CD4-positive, alpha-beta T cell treated with Interleukin-21 for 1 hour (primary cell): ENCODE measurements at places on chromosomes 2 and 18.

DNA sequence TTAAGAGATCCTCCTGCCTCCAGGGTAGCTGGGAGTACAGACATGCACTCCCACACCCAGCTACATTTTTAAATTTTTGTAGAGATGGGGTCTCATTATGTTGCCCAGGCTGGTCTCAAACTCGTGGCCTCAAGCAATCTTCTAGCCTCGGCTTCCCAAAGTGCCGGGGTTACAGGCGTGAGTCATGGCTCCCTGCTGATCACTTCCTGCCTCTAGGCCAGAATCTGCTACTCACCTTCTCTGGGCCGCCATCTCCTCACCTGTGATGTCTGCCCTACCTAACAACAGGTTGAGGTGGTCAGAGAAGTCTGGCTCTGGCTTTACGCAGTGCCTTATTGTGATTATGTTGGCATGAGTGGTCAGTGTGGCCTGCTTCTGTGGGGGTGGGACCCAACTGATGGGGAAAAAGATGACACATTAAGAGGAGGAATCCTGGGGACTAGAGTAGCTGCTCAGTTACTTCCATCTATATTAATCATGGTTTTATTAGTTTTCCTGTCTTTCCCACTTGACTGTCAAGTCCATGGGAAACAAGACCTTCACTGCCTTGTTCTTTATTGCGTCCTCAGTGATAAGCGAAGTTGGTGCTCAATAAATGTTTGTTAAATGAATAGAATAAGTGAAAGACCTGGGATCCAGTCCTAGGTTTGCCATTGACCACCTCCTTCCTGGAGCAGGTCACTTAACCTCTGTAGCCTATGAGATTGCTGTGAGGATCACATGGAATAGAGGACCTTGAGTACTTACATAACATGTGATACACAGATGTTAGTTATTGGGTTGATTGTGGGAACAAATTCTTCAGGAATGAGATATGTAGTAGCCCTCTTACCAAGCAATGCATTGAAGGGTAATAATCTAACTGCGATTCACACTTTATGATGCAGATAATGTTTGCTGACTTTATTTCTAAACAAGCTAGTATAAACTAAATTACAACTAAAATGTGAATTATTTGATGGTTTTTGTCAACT lies 15.7 kb downstream of the KCTD1 start:
- no peak for DNase-seq

- no peak for DNase-seq
Measured at GRCh38 chr2:232569541-232569940, 19.1 kb downstream of the EIF4E2 start.

DNA sequence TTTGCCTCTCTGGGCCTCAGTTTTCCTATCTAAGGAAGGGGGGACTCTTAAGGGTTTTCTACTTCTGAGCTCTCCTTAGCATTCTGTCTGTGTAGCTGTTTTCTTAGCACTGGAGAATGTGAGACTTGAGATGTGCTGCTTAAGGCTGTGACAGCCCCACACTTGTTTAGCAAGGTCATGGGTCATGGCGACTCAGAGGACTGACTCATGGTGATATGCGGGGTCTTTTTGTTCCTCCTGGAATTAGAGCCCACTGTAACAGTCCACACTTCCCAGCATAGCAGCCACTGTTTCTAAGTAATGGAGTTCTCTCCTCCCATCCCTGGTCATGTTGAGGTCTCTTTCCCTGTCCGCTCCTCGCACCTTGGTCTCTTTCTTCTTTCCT lies 4.1 kb upstream of the LPIN1 start:
- no peak for DNase-seq

GRCh38 chr18:6746386-6746960 lies 17.0 kb downstream of the ARHGAP28 start:
- DNase-seq = no peak

DNA sequence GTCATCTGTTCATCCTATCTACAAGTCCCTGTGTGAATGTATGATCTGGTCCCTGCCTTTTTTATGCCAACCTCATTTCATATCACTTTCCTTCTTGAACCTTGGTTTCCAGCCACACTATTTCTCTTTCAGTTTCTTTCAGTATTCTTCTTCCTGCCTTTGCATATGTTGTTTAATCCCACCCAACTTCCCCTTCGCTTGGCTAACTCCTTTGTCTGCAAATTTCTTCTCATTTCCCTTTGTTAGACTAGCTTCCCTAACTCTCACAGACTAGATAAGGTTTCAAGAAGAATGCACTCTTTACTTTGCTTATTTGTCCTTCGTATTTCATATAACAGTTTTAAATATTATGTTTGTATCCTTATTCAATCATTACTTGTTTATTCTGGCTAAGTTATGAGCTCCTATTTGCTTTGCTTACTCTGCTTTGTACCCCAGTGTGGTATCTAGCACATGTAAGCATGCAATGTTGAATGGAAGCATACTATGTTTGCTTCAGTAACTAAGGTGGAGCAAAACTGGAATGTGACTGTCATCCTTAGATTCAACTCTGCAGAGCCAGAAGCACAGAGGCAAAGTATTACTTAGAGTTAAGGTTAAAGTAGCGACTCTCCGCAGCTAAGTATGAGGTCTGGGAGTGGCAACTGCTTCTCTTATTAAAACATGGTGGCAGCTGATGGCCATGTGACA lies 681.3 kb downstream of the CPS1 start:
- DNase-seq = no peak

GRCh38 chr2:178650554-178650953 lies 156.7 kb downstream of the TTN start:
- no peak for DNase-seq

DNA sequence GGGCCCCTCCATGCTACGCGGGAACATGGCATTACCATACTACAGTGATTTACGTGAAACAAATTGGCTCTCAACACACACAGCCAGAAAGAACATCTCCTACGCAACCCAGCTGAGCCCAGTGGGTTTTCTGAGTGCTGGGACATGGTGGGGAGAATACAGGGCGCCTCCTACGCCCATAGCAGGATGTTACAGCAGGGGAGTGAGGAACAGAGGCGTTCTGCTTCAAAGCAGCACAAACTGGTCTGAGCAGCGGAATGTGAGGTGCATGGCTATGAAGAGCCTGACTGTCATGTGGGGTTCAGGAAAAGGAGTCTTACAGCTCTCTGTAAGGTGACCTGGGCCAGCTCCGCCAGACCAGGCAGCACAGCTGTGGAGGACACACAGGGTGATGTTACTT lies 108.6 kb upstream of the REV1 start:
- no peak for DNase-seq

GRCh38 chr2:230346465-230346864 lies 19.5 kb downstream of the SP140L start:
- DNase-seq = no peak

GRCh38 chr2:86138736-86139625 lies 32.9 kb downstream of the PTCD3 start:
- DNase-seq = no peak

GRCh38 chr2:160252278-160252887 lies 52.3 kb upstream of the ITGB6 start:
- peak; percentile 28 for DNase-seq

DNA sequence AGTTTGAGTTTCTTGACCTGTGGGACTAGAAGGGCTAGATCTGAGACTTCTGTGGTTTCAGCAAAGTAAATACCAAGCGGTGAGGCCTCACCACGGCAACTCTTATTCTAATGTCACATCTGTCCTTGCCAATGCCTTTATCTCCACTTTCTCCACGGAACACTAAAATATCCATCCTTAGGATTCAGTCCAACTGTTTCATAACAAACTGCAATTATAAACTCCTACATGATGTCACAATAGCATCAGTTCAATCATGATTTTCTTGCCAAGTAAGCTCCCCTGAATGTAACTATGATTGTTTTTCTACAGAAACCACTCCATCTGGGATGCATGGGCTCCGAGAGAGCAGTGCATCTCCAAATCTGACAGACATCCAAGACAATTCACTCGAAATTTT lies 79.6 kb downstream of the LRATD1 start:
- no peak for DNase-seq

GRCh38 chr18:48477348-48477747 lies 61.5 kb upstream of the CTIF start:
- no peak for DNase-seq

DNA sequence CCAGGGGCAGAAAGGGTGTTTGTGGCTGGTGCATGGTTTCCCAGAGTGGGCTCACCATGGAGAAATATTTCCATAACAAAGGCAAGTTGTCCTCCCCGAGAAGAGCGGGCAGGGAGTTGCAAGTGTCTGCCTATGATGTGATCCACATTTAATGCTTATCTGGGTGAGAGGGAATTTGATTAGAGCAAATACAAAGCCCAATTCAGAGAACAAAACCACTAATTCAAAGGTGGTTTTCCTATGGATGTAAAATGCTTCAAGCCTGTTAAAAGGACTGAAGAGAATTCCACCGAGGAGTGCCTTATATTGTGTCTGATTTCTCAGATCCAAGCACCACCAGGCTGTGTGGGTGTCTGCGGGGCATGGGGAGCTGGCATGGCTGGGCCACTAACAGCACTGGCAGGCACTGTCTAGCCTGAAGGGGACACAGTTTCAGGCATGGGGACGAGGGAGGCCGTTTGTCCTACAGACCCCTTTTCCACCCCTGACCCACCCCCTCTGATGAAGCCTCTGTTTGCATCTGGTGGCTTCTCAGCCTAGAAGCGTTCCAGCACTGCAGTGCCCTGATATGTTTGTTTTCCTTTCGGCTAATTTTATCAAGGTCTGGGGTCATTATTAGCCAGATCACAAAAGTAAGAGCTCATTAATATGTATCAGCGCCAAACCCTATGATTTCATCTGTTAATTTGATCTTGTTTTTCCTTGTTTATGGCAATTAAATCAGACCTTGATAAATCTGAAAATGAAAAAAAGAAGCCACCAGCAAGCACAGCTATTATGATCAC lies 357.3 kb downstream of the HRH4 start:
- DNase-seq = no peak

- no peak for DNase-seq
Measured at GRCh38 chr18:61842146-61842545, 50.7 kb downstream of the RNF152 start.

- DNase-seq = no peak
Measured at GRCh38 chr2:37849911-37850310, 75.2 kb upstream of the RMDN2 start.

GRCh38 chr2:24456599-24457556 lies 34.2 kb upstream of the NCOA1 start:
- DNase-seq = no peak

- no peak for DNase-seq
Measured at GRCh38 chr2:223560749-223561435, 41.3 kb downstream of the SCG2 start.

GRCh38 chr2:221792971-221793521 lies 220.9 kb upstream of the EPHA4 start:
- DNase-seq = no peak

- no peak for DNase-seq
Measured at GRCh38 chr18:79458917-79459803, 63.4 kb downstream of the NFATC1 start.

DNA sequence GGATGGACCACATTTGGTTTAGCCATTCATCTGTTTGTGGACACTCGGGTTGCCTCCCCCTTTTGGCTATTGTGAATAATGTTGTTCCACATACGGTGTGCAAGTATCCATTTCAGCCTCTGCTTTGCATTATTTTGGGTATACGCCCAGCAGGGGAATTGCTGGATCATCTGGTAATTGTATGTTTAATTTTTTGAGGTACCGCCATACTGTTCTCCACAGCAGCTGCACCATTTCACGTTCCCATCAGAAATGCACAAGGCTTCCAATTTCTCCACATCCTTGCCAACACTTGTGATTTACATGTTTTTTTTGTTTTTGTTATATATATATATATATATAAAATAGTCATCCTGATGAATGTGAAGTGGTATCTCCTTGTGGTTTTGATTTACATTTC lies 54.6 kb upstream of the TWIST2 start:
- DNase-seq = no peak

GRCh38 chr18:57768537-57769326 lies 34.4 kb downstream of the ATP8B1 start:
- no peak for DNase-seq

GRCh38 chr18:79760348-79760747 lies 37.4 kb upstream of the KCNG2 start:
- no peak for DNase-seq

GRCh38 chr2:32739664-32740063 lies 111.8 kb downstream of the TTC27 start:
- no peak for DNase-seq

GRCh38 chr18:63897072-63897471 lies 9.6 kb downstream of the SERPINB2 start:
- no peak for DNase-seq

DNA sequence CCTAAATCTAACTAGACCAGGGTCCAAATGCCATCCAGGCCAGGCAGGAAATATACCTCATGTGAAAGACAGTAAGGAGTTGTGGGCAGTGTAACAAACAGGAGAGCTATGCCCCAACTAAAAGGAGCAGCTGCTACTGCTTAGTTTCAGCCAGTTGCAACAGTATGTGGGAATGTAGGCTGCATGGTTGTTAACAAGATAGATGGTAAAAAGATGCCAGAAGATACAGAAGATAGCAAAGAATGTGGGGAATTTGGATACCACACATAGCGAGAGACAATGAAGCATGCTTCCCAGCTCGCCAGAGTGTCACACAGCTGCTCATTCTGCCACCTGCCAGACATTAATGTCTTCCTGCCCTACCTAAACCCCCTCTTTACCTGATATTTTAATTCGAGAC lies 39.4 kb upstream of the CYBRD1 start:
- no peak for DNase-seq

DNA sequence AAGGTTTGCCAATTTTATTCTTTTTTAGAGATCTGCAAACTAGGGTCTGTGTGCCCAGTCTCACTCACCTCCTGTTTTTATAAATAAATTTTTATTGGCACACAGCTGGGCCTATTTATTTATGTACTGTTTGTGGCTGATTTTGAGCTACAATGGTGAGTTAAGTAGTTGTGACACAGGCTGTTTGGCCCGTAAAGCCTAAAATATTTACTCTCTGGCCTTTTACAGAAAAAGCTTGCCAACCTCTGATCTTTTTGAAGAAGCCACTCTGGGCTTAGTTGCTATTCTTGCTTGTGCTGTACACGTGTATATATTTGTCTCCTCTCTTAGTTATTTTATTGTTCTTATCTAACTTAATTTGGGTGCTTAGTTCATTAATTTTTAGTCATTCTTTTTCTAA lies 14.5 kb downstream of the NAB1 start:
- no peak for DNase-seq

GRCh38 chr2:8059255-8059654 lies 622.6 kb upstream of the ID2 start:
- DNase-seq = no peak

- DNase-seq = no peak
Measured at GRCh38 chr2:187214306-187214705, 233.7 kb downstream of the CALCRL start.

GRCh38 chr2:10883066-10883465 lies 28.7 kb upstream of the KCNF1 start:
- no peak for DNase-seq

DNA sequence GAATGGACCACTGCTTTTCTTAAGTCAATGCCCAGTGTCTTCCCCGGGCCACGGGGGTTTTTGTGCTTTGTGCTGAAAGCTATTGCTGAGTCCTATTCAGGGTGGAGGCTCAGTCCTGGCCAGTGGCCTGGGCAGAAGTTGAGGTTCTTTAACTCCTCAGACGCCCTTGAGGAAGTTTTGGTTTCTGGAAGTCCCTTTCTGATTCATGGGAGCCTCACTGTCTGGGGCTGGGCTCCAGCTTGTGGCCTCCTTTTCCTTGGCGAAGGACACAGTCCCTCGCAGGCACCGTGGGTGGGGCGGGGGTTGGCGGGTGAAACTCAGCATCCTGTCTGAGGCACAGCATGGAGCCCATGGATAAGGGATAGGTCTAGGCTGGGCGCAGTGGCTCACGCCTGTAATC lies 465.2 kb upstream of the HS6ST1 start:
- DNase-seq = no peak

- no peak for DNase-seq
Measured at GRCh38 chr2:197028230-197028629, 101.7 kb upstream of the PGAP1 start.

GRCh38 chr2:178188466-178188865 lies 5.8 kb upstream of the OSBPL6 start:
- DNase-seq = no peak
